ENCODE measurements at places on chromosomes 7 and 10.

- DNase-seq = no peak
These were observed 1.8 kb downstream of the CAMK2B start for GRCh38 chr7:44323381-44324203.

DNA sequence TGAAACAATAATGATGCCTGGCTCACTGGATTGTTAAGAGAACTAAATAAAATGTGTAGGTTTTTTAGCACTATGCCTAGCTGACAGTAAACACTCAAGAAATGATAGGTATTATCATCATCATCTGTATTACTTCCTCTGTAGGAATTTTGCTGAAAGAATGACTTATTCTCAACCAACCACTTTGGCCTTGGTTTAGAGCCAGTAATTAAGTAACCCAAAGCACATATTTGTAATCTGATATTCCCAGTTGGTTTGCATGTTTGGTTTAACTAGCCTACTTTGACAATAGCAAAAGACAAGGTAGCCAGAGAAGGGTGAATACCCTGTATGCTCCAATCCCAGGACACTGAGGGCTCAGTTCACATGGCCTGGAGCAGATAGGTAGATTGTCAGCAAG is 34.4 kb downstream of the BCAP29 start:
- no peak for DNase-seq

DNA sequence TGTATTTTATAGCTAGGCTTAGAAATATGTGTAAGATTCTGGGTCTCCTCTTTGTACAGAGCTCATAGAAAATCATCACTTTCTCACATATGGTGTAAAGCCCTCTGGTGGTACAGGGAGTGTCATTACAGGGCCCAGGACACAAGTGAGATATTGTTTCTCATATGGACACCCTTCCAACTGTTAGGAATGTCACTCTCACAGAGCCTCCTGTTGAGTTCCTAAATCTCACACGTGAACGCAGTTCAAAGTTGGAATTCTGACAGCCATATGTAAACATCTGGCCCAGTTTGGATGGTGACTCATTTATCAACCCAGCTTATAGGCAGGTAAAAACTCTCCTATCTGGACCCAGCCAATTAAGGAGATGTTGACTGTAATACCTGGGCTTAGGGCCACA is 35.4 kb upstream of the ZNF107 start:
- DNase-seq = no peak

DNA sequence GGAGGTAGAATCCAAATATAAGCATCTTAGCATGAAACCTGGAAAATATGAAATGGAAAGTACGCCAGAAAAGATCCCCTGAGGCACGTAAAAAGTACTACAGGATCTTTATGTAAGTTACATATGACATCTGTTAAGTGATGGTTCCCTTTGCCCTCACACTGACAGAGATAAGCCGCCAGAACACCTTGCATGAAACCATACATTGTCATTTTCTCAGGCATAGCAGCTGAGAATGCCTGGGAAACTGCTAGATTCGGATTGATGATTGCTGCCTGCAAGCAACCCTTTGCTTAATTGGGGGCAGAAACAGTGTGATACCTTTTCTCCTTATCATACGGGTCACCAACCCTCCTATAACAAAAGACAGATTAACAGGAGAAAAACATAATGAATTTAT is 826.6 kb upstream of the LRRN3 start:
- no peak for DNase-seq

DNA sequence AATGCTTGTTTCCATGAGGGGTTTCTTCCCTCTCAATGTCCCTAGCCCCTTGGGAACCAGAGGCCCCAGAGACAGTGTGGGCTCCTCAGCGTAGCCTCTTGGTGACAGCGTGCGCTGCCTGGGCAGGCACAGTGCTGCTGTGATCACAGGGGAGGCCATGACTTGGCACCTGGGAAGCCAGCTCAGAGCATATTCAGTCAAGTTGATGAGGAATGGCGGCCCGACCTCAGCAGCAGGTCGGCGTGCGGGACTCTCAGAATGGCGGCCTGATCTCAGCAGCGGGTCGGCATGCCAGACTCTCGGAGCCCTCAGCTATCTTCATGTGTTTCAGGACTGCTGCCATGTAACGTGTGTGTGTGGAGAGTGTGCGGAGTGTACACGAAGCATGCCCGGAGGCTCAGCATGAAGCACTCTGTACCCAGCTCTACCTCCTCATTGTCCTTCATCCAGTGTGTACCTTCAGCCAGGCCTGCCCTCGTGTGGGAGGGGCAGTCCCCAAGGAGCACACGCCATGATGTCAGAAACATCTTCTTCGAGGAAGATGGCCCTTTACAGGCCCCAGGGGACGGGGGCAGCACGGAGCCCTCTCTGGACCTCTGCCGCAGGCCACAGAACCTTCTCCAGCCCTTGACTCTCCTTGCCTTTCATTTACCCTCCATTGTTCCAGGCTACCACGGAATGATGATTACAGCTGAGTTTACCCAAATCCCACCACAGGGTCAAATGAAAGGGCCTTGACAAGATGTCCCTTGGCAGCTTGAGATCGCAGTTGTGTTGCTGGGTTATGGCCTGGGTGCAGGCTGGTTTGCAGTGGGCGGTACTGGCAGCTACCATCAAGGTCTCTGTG is 130.4 kb downstream of the SMURF1 start:
- no peak for DNase-seq

- no peak for DNase-seq
These were observed 190.9 kb downstream of the REEP3 start for GRCh38 chr10:63711867-63712716.

DNA sequence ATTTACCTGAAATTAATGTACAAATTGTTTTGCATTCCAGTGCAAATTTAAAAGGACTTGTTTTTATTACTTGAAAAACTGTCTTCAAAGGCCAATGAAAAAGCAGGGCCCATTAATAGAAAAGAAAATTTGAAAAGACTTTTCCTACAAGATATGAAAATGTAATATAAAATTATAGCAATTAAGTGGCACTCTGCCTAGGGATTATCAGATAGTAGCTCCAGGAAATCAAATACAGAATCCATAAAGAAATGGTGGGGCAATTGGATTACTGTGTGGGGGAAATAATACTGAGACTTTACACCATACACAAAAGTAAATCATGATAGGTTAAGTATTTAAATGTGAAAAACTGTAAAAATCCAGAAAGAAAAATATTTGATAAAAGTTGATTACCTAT is 89.7 kb downstream of the GLCCI1 start:
- DNase-seq = no peak

DNA sequence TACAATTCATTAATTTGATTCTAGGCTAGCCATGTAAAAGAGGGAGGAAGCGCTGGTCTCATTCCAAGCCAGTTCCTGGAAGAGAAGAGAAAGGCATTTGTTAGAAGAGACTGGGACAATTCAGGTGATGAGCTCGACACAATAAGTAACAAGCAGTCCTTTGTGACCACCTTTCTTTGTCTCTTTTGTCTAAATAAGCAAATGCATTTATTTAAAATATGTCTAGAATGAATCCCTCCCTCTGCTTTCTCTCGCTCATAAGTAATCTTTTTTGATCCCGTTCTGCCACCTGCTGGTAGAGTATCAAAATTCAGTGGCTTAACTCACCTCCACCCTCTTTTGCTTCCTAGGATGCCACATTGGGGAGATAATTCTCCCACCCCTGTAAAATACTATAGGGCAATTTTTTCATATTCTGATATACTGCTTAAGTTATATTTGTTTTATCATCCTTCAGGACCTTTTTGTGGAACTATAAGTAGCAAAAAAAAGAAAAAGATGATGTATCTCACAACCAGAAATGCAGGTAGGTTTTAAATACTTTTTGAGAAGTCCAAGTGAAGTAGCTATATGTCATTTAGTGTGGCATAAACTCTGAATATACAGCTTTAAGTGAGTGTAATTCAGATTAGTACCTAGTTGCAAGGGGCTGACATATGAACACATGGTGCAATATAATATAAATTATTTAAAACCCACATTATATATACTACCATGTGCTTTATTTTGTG is 91.5 kb downstream of the GSDME start:
- peak; percentile 6 for DNase-seq

DNA sequence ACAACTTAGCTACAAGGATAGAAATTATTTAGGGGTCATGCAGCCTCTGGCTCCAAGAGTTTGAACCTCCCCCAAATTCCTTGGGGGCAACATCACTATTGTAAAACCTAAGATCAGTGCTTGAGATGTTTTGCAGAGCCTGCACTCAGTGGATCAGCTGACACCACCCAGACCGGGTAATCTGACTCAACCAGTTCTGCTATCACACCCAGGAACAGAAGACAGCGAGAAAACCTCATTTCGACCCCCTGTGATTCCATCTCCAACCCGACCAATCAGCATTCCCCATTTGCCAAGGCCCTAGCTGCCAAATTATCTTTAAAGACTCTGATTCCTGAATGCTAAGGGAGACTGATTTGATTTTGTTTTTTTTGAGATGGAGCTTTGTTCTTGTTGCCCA is 5.2 kb downstream of the TACR2 start:
- DNase-seq = no peak

DNA sequence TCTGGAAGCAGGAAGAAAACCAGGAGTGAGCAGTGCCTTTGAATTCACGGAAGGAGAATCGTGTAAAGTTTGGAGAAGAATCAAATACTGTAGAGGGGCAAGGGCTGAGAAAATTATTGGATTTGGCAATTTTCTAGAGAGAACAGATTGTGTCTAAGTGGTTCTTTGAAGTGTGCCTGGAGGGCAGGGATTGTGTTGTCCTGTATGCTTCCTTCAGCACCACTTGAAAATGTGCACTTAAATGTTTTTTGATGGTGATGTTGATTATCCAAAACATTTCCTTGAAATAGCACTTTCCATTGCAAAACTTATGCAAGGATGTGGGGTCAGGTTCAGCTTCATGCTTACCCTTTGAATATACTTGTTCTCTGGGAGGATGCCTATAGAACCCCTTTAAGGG is 360.2 kb downstream of the SORCS3 start:
- no peak for DNase-seq

DNA sequence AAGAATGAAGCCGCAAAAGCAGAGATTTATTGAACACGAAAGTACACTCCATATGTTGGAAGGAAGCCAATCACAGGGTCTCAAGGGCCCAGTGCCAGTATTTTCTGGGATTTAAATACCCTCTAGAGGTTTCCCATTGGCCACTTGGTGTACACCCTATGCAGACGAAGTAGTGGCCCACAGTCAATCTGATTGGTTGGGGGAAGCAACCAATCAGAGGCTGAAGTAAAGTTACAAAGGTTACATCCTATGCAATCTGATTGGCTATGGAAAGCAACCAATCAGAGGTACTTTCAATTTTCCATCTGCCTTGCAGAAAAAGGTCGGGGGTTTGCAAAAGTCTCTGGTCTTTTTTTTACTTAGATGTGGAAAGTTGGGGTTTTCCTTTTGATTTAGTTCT is 481.3 kb upstream of the NRP1 start:
- no peak for DNase-seq

DNA sequence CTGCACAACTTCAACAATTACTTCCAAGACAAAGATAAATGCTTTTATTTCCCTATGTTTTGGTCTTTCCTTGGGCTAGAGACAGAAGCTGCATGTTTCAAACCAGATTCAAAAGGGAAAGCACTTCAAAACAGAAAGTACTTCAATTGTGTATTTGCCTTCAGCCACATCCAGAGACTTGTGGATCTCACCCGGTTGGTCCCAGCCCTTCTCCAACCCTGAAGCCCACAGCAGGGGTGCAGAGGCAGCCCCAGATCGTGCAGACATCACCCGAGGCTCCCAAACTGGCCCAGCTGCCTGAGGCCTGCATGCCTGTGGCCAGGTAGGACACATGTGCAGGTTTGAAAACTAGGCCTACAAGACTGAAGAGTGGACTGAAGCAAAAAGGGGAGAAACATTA is 80.8 kb downstream of the ALOX5 start:
- no peak for DNase-seq
